ENCODE measurements at places on chromosomes 2 and 18. TPM values are rescaled to one million over a fixed set of nuclear protein-coding genes. Genes with fewer than 3 reads are reported as not detected.

The EXOC6B gene
- not detected for total RNA-seq

DNA sequence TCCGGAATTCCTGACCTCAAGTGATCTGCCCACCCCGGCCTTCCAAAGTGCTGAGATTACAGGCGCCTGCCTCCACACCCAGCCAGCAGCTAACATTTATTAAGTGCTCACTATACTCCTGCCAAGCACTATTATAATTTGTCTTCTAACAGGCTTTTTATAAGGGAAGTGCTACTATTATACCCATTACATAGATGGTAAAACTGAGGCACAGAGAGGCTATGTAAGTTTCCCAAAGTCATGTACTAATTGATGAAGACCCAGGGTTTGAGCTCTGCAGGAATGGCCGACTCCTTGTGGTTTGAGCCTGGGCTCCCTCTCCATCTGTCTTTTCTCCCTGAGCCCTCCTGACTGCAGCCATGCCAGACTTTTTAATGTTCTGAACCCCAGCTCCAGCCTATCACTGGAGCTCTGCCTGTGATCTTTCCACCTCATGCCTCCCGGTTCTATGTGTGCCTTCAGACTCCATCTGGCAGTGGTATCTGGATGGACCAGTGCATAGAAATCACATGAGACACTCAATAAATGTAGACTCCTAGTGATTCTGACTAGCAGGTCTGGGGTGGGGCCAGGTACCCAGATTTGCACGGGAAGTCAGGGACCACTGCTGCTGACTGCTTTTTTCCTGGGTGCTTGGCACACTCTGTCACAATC, 197.1 kb downstream of the NEDD4L start:
- no peaks in the 10 kb centered on the region for H3K27me3 ChIP-seq
- H3K4me3 ChIP-seq = no peak overlapping the region
- no peaks in the 10 kb centered on the region for H3K4me1 ChIP-seq
- no peak for DNase-seq
- H3K27ac ChIP-seq = no peak overlapping the region

- no peak overlapping the region for H3K27ac ChIP-seq
- H3K36me3 ChIP-seq = no peaks in the 10 kb centered on the region
- H3K4me3 ChIP-seq = no peak overlapping the region
- no peak for DNase-seq
Measured at GRCh38 chr2:15763106-15763821, 171.6 kb downstream of the DDX1 start.

The MC4R gene
- not detected for total RNA-seq

GRCh38 chr18:23718243-23718720, 29.0 kb downstream of the LAMA3 start:
- DNase-seq = no peak
- no peaks in the 10 kb centered on the region for H3K27me3 ChIP-seq
- no peaks in the 10 kb centered on the region for H3K4me1 ChIP-seq
- H3K4me3 ChIP-seq = no peak overlapping the region
- H3K36me3 ChIP-seq = no peaks in the 10 kb centered on the region

- no peaks in the 10 kb centered on the region for H3K36me3 ChIP-seq
- H3K4me3 ChIP-seq = no peak overlapping the region
Measured at GRCh38 chr2:201900362-201900761, 94.0 kb downstream of the CDK15 start.

The ACVR1 gene
- total RNA-seq = 0.22 TPM

The PAIP2B gene
- total RNA-seq = 2.6 TPM

GRCh38 chr18:11741505-11742145, 52.6 kb downstream of the GNAL start:
- H3K4me1 ChIP-seq = no peaks in the 10 kb centered on the region
- DNase-seq = peak; percentile 61
- no peak overlapping the region for H3K4me3 ChIP-seq
- no peak overlapping the region for H3K27ac ChIP-seq
- no peaks in the 10 kb centered on the region for H3K36me3 ChIP-seq
- no peaks in the 10 kb centered on the region for H3K27me3 ChIP-seq

The ASB18 gene
- not detected for total RNA-seq

DNA sequence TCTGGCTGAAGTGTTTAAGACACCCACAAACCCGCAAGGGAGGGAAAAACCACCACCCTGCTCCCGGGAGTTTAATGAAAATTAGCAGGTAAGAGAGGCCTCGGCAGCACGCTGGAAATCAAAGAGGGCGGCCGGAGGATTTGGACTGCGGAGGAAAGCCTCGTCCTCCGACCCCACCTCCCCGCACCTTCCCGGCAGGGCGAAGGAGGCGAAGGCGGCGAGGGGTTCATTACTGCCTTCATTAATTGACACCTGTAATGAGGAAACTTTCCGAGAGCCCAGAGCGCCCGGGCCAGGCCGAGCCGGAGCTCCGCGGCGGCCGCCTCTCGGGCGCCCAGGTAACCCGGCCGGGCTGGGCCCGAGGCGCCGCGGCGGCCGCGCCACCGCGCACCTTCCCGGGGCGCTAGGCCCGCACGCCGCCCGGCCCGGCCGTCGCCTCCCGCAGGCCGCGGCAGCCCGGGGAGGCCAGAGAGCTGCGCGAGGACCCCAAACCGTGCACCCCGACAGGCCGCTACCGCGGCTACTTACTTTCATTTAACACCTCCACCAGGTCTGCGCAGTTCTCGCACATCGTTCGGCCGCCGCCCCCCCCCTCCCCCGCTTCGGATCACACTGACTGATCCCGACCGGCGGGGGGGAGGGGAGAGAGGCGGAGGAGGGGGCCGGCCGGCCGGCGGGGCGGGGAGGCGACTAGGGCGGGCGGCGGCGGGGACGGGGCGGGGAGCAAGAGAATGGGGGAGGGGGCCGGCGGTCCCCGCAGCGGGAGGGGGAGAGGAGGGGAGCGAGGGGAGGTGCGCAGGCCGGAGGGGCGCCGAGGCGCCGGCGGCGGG, 550 bp downstream of the USP34 start:
- H3K36me3 ChIP-seq = peaks cover 8% of the 10 kb centered on the region
- H3K27ac ChIP-seq = peak overlapping the region; percentile 86
- no peaks in the 10 kb centered on the region for H3K27me3 ChIP-seq
- DNase-seq = peak; percentile 93

The MFSD2B gene
- total RNA-seq = not detected

The GRB14 gene
- not detected for total RNA-seq

The SKOR2 gene
- total RNA-seq = not detected

DNA sequence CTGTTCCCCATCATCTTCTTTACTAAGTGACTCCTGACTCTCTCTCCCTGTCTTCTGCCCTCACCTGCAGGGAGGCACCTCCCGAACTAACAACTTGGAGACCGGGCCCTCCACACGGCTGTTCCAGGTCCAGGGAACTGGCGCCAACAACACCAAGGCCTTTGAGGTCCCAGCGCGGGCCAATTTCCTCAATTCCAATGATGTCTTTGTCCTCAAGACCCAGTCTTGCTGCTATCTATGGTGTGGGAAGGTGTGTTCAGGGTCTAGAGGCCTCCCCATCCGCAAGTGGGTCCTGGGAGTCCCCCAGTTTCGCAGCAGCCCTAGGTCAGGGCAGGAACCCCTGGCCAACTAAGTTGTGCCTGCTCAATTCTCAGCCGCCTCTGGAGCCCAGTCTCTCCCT, 15.5 kb downstream of the VIL1 start:
- H3K4me3 ChIP-seq = no peak overlapping the region
- DNase-seq = peak; percentile 31
- H3K27me3 ChIP-seq = no peaks in the 10 kb centered on the region
- no peak overlapping the region for H3K27ac ChIP-seq
- H3K4me1 ChIP-seq = peaks cover 10% of the 10 kb centered on the region

The KRTCAP3 gene
- not detected for total RNA-seq

The LCT gene
- total RNA-seq = 0.19 TPM

DNA sequence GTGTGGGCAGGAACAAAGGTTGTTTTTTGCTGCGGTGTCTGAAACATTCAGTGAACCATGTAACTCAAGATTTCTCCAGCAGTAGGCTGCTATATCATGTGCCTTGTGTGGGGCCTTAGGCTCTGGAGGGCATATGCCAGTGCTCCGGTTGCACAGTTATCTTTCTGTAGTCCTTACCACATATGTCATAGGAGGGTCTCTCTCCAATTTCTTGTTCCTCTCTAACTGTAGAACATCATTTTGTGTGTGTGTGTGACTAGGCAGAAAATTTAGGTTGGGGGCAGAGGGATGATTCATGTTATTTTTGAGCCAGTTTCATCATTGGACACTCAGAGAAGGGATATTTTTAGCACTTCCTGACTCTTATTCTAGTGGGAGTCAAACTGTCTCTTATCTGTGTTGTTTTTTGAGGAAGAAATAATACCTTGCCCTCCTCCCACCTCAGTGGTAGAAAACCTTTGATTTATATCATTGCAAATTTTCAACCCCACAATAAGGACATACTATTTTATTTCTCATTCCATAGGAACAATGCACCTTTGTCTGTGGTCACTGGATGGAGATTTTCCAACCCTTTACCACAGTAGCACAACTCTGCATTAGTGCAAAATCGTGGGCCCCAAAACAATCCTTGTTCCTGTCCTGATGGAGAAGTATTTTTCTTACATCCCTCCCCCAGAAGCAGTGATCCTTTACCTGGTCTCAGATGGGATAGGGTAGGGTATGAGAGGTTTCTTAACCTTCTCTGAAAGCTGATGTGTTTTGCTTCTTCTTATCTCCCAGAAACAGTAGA, 113.9 kb downstream of the CCDC74A start:
- H3K4me1 ChIP-seq = peaks cover 3% of the 10 kb centered on the region
- H3K27ac ChIP-seq = no peak overlapping the region
- DNase-seq = no peak
- H3K36me3 ChIP-seq = no peaks in the 10 kb centered on the region
- H3K27me3 ChIP-seq = no peaks in the 10 kb centered on the region

GRCh38 chr18:79387615-79388014, 8.1 kb upstream of the NFATC1 start:
- no peak overlapping the region for H3K4me3 ChIP-seq
- no peak for DNase-seq
- H3K4me1 ChIP-seq = no peaks in the 10 kb centered on the region
- no peak overlapping the region for H3K27ac ChIP-seq
- no peaks in the 10 kb centered on the region for H3K36me3 ChIP-seq

- peaks cover 24% of the 10 kb centered on the region for H3K36me3 ChIP-seq
- no peaks in the 10 kb centered on the region for H3K27me3 ChIP-seq
- peak overlapping the region; percentile 61 for H3K27ac ChIP-seq
- DNase-seq = peak; percentile 91
Measured at GRCh38 chr2:54838585-54839035, 115.1 kb downstream of the EML6 start.

DNA sequence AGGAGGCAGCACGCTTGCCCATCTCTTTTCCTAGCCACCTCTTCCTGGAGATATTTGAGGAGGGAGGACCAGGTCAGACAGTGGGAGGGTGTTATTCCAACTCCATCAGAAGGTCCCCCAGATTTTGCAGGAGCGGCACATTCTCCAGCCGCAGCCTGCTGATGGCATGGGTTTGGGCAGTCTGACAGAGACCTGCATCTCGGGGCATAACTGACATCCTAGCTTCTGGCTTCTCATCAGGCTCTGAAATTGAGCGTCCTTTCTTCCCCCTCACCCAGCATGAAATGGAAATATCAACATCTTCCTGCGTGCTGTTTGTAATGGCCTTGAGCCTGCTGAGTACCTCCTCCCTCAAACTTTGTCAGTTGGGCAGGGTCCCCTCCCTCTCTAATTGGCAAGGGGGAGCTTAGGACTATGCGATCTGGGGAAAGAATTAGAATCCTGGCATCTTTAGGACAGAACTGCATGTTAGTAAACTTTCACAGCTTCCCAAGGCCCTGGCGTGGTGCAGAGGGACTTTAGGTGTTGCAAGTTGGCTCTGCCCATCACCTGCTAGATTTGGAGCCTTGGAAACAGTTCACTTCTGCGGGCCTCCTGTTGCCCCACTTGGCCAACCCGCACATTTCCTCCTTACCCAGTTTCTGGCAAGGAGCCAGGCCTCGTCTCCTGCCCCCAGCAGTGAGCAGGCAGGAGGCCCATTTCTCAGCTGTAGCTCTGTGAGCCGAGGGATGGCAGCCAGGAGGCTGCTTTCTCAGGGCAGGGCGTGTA, 2.2 kb downstream of the ITM2C start:
- H3K4me1 ChIP-seq = peaks cover 27% of the 10 kb centered on the region
- DNase-seq = peak; percentile 72
- H3K4me3 ChIP-seq = no peak overlapping the region

The ITGB6 gene
- total RNA-seq = not detected

DNA sequence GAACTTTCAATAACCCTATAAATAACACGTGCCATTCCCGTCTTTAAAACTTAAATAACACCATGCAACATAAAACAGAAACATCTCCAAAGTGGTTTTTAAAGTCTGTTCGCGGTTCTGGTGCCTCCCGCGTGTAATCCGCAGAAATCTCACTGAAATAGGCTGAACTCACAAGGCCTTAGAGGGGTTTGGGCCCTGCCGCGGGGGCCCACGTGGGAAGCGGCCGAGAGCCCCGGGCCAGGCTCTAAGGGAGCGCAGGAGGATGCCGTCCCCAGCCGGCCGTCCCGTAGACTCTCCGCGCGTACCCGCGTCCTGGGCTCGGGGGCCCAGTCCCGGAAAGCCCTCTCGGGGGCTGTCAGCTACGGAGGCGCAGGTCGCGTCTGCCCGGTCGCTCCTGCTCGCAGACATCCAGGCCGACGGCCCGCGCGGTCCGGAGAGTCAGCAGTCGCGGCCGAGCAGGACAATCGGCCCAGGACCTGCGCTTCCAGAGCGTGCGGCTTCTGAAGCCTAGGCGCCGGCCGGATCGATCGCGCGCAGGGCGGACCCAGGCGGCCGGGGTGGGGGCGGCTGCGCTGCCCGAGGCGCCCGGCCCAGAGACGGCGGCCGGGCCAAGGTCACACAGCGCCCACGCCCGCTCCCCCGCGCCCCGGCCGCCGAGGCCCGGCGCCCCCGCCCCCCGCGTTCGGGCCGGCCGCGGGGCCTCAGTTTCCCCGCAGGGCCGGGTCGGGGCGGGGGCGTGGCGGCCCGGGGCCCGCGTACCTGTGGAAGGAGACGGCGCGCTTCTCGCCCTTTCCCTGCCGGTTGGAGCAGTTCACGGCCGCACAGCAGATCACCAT, 558 bp downstream of the THAP4 start:
- peak overlapping the region; percentile 99 for H3K4me3 ChIP-seq
- H3K36me3 ChIP-seq = peaks cover 24% of the 10 kb centered on the region
- H3K4me1 ChIP-seq = peaks cover 22% of the 10 kb centered on the region
- H3K27ac ChIP-seq = peak overlapping the region; percentile 63
- H3K27me3 ChIP-seq = no peaks in the 10 kb centered on the region
- peak; percentile 78 for DNase-seq

The C2orf42 gene
- 36.5 TPM for total RNA-seq

- no peaks in the 10 kb centered on the region for H3K4me1 ChIP-seq
- no peak for DNase-seq
- no peak overlapping the region for H3K27ac ChIP-seq
Measured at GRCh38 chr2:40168032-40168431, 283.9 kb downstream of the SLC8A1 start.

GRCh38 chr18:75898651-75899050, 471.1 kb upstream of the SMIM21 start:
- no peak overlapping the region for H3K27ac ChIP-seq
- no peaks in the 10 kb centered on the region for H3K36me3 ChIP-seq
- H3K4me3 ChIP-seq = no peak overlapping the region
- no peaks in the 10 kb centered on the region for H3K4me1 ChIP-seq

DNA sequence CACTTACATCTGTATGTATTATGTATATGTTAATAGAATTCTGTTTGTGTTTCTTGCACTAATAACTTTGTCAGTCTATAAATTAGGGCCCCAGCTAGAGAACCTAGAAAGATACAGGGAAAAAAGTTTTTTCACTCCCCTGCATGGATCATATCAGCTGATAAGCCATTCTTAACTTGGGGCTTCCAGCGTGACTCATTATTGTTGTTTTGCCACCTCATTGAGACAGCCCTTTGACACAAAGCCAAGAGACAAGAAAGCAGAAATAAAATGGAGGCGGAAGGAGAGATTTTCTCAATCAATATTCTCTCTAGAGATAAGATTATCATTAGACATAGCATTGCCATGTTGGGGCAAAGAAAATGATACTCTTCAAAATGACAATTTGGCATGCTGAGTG, 93.4 kb downstream of the AKAIN1 start:
- H3K27ac ChIP-seq = no peak overlapping the region
- H3K27me3 ChIP-seq = no peaks in the 10 kb centered on the region
- no peaks in the 10 kb centered on the region for H3K36me3 ChIP-seq
- no peaks in the 10 kb centered on the region for H3K4me1 ChIP-seq
- DNase-seq = no peak

The NOTO gene
- not detected for total RNA-seq

The SCN2A gene
- total RNA-seq = 0.75 TPM
